Skeletal muscle cell (primary cell): ENCODE measurements at places on chromosomes 1 and 21.

DNA sequence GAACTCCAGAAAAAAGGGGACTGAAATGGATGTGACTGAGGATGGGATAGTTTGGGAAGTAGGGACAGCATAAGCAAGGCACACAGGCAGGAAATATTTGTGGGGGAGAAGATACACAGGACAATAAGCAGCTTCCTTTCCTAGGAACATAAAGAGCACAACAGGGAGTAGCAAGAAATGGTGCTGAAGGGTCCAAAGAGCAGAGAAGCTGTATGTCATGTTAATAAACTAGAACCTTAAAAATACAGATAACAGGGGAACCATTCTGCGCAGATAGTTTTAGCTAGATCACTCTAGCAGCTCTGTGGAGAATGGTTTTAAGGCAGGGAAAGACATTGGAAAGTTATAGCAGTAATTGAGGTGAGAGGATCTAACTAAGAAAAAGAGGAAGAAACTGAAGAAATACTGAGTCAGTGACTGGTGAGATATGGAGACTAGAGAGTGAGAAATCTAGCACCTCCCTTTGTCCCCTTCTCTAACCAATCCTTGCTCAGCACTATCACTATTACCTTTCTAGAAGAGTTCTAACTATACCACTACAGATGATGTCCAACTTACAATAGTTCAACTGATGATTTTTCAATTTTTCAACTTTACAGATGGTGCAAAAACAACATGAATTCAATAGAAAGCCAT, 95.0 kb downstream of the CDC42BPA start:
- no peak for DNase-seq

DNA sequence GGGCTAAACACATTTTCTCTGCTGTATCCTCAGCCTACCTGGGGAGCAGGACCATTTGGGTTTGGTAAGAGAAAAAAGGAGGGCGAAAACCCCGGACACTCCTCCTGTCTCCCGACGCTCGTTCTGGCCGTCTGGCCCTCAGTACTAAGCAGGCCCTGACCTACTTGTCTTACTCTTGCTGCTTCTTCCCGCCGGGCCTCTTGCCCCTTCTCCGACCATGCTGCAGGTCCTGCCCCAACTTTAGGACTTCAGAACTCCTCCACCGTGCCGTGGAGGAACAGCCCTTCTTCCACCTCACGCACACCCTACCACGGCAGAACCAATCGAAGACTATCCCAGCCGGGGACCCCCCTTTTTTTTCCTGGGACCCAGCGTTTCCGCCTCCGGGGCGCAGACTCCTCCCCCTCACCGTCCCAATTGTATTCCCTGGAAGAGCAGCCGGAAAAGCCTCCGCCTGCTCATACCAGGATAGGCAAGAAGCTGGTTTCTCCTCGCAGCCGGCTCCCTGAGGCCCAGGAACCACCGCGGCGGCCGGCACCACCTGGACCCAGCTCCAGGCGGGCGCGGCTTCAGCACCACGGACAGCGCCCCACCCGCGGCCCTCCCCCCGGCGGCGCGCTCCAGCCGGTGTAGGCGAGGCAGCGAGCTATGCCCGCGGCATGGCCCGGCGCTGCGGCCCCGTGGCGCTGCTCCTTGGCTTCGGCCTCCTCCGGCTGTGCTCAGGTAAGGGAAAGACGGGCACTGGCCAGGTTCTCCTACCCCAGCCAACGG, at the start of gene CHRNB2:
Gene CHRNB2, plus strand, starts transcription at position 393 of the 771 bp plus-strand sequence. Its CDS starts 267 bp downstream, at position 660.
- no peak for DNase-seq

DNA sequence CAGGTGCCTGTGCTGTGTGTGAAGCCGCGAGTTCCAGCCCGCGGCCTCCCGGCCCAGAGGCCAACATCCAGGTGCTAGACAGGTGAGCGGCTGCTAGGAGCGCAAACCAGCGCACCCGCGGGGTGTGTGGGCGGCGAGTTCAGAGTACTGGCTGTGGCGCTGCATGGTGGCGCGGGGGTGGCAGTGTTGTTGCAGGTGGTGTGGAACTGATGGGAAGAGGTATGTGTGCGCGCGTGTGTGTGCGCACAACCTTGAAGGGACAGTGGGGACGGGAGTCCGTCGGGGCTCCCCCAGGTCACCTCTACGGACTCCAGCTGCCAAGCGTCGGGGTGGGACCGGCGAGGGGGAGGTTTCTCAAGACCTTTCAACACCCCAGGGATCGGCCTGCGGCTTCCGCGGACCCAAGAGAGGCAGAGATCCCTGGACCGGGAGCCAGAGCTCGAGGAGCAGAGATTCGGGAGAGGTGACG, 433 bp upstream of the DMBX1 start:
- no peak for DNase-seq

- DNase-seq, result no peak
Observed at GRCh38 chr21:41374177-41374712, 12.4 kb downstream of the MX2 start.

DNA sequence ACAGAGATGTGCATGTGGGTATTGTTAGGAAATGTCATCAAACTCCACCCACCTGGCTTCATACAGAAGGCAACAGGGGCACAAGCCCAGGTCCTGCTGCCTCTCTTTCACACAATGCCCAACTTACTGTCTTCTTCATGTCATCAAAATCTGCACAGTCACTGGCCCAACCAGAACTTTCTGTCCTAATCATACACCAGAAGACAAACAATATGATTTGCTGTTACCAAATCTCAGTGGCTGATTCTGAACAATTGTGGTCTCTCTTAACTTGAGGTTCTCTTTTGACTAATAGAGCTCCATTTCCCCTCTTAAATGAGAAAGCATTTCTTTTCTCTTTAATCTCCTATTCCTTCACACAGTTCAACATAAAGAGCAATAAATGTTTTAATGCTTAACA, 7.7 kb downstream of the HSD3B2 start:
- DNase-seq, result no peak

GRCh38 chr1:225519166-225519863, 91.5 kb upstream of the LBR start:
- no peak for DNase-seq

- DNase-seq, result no peak
Observed at GRCh38 chr1:30225357-30225756, 498.0 kb downstream of the MATN1 start.

DNA sequence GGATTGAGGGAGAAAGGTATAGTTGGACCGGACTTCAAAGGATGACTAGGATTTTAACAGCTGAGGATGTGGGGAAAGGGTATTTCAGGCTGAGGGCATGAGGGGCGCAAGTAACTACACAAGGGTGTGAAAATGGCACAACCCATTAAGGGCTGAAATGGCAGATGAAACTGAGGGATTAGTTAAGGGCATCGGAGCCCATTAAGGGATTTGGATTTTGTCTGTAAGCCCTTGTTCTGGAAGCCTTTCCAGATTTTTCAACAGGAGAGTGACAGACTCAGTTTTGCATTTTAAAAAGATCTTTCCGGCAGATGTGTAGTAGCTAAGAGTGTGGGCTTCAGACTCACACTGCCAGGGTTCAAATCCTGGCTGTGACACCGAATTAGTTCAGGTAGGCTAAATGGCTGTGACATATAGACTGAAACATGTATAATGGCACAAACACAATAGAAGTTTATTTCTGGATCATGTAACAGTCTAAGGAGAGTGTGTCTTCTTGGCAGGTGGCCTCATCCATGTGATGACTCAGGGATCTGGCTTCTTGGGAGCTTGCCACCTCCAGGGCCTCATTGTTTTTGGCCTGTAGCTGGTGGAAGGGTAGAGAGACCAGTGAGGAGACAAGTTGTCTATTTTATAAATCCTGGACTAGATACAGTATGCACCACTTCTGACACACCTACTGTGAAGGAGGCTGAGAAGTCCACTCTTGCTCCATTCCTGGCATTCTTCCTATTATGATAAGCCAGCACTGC, 49.6 kb downstream of the UBE2T start:
- no peak for DNase-seq

DNA sequence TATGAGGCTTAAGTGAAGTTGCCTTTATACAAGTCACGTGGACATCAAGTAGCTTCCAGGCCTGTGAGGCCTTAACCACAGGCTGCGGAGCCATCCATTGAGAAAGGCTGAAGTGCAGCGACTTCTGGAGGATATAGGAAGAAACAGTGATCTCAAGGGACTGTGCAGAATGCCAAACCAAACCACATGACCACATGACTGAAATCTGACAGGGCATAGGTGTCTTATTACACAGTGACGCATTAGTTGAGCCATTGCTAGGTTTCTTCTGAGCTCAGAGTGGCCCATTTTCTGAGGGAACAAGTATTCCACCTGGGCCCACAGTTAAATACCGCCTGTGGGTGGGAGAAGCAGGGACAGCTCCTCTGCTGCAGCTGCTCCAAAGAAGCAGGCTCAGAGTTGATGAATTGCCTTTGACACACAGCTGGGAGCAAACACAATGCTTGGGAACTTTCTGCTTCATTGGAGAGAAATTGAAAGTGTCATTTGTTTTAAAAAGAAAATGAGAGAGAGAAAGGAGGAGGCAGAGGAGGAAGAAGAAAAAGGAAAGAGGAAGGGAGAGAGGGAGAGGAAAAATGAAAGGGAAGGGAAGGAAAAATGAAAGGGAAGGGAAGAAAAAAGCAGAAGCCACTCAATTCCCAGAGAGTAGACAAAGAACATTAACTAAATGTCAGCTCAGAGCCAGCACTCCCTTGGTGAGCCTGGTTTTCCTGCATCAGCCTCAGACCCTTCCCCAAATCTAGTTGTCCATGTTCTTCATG, 94.4 kb downstream of the COLGALT2 start:
- peak; percentile 100 for DNase-seq

- no peak for DNase-seq
Observed at GRCh38 chr1:214248311-214249085, 32.5 kb upstream of the SMYD2 start.

DNA sequence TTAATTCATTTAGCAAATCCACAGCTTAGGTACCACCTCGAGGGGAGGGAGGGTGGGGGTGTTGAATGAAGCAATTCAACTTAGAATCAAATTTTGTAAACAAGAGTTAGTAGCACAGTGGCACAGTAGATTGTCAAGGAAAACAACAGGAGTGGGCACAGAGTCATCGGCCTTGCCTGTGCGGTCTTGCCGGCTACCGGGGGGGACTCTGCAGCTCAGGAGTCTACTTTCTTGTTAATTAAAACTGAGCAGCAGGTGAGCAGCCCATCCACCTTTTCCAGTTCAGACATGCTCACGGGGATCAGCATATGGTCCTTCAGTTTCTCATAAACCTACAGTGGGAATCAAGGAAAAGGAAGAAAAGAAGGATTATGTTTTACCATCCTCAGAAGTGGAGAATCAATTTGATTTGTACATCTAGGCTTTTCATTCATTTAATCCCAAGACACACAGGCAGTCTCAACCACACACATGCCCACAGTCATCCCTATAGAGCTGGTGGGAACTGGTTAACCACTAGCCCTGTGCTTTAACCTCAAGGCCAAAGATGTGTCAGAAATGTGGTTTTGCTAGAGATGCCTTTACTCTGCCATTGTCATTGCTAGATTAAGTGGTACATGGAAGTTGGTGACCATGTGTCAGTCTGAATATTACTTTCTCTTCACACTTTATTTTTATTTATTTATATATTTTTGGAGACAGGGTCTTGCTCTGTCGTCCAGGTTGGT, 45.0 kb upstream of the BCL10 start:
- peak; percentile 53 for DNase-seq

GRCh38 chr1:227604446-227604845, 41.1 kb downstream of the ZNF678 start:
- DNase-seq, result peak; percentile 3

- DNase-seq, result no peak
Observed at GRCh38 chr1:159970932-159971342, 16.9 kb upstream of the SLAMF9 start.

DNA sequence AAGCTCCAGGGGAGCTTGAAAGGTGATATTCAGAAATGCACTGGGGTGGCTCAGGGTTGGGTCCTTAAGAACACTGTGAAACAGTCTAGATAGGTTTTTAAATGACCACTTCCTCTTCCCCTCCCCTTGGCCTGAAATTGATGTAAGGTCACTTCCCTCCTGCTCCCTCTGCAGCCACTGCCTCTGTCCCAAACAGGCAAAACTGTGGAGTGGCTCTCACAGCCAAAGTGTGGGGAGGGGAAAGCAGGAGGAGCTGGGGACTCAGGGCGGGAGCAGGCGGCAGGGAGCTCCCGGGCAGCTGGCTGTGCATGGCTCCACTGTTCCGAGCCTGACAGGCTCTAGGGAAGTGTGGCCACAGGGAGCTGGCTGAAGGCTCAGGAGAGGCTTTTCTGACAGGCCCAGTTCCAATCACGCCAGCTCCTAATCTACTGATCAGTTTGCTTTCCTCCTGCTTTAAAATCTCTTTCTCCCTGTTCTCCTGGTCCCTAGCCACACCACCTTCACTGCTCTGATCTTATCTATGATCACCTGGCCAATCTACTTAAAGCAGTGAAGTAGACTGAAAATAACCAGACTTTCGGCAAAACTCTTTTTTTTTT, 5.1 kb upstream of the CSRP1 start:
- no peak for DNase-seq

GRCh38 chr21:20652846-20653245, 345.4 kb upstream of the NCAM2 start:
- DNase-seq, result no peak

- DNase-seq, result no peak
Observed at GRCh38 chr1:229122606-229123005, 148.3 kb upstream of the RAB4A start.

DNA sequence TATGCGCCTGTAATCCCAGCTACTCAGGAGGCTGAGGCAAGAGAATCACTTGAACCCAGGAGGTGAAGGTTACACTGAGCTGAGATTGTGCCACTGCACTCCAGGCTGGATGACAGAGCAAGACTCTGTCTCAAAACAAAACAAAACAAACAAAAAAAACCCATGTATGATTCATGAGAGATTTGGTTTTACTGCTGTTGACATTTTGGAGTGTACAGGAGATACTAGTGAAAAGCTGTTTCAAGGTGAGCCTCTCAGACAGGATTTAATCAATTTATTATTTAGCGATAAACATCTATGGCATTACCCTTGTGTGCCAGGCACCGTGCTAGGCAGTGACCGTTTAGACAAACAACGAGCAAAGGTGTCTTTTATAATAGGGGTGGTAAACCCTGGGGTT, 16.5 kb downstream of the LHX4 start:
- DNase-seq, result no peak

DNA sequence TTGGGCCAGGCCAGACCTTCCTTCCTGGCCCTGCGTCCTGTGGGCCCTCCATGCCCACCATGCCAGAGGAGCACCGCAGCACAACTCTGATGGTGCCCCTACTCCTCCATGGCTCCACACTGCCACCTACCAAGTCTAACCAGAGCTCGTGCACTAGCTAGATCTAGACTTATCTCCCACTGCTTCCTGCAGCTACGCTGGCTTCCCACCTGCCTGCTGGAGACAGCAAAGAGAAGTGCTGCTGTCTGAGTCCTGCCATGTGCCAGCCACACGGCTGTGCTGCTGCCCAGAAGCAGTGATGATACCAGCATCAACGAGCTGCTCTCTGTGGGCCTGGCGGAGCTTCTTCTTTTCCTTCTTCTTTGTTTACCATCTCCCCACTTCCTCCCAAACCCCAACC, 4.5 kb downstream of the GUCA2B start:
- DNase-seq, result no peak

DNA sequence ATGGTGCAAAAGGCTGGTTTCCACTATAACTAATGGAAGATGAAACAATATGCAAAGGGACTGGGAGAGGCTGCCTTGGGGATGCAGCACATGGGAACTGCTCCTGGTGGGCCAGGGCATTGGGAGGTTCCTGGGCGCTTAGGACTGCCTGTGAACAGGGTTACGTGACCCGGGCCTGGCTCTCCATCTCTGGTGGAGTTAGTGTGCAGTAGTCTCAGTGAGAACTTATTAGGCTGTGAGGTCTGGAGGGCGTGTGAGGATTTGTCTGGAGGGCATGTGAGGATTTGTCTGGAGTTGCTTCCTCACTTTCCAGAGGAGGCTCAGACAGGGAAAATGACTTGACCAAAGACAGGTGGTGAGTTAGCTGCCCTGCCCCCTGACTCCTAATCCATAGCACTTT, 1.5 kb upstream of the ETV3L start:
- no peak for DNase-seq
